ENCODE measurements at places on chromosomes 11 and 22.

- DNase-seq, result no peak
These were observed 18.8 kb upstream of the PRR5 start for GRCh38 chr22:44683237-44683636.

DNA sequence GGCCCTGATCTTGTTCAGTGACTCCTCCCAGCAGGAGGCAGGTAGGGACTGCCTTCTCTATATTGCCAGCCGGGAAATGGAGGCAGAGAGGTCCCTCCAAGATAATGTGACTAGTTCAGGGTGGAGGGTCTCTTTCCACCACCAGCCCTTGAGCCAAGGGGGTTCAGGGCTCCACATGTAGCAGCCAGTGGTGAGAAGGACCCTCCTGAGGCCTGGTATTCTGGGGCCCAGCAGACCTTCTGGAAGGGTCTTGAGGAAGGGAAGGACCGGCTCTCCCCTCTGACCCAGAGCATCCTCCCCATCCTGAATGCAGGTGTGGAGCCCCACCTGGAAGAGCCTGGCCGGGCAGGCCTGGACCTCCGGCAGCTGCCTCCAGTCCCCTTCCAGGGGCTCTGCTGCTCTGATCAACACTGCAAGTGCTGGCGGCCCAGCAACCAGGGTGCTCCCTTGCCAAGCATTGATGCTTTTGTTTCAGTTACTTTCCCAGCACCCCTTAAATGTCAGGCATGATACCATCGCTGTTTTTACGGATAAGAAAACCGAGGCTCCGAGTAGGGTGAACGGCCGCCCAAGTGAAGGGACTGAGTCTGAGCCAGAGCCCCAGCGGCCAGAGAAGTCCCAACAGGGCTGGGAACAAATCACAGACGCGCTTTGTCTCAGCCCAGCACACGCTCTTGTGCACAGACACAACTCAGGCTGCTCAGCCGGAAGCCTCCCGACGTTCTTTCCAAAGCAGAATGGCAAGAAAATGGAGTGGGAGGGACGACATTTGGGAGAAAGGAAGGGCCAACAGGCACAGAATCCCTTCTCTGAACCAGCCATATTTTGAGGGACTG lies 38.8 kb downstream of the DKK3 start:
- DNase-seq, result peak; percentile 72

GRCh38 chr11:36431429-36432092 lies 78.5 kb downstream of the TRAF6 start:
- DNase-seq, result no peak

DNA sequence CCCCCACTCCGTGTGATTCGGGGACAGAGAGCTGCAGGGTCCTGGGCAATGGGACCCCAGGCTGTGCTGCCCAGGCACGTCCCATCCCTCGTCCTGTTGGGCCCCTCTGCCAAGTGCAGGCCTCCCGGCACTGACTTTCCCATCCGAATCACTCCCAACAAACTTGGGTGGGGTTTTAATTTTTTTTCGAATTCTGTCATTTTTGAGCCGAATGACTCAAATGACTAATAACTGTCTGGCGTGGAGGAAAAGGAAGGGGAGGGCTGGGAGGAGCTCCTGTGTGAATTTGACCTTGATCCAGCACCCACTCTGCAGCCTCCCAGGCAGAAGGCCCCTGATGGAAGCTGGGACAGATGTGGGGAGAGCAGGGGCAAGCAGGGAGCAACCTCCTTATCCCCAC lies 1173.2 kb downstream of the BRD1 start:
- no peak for DNase-seq

DNA sequence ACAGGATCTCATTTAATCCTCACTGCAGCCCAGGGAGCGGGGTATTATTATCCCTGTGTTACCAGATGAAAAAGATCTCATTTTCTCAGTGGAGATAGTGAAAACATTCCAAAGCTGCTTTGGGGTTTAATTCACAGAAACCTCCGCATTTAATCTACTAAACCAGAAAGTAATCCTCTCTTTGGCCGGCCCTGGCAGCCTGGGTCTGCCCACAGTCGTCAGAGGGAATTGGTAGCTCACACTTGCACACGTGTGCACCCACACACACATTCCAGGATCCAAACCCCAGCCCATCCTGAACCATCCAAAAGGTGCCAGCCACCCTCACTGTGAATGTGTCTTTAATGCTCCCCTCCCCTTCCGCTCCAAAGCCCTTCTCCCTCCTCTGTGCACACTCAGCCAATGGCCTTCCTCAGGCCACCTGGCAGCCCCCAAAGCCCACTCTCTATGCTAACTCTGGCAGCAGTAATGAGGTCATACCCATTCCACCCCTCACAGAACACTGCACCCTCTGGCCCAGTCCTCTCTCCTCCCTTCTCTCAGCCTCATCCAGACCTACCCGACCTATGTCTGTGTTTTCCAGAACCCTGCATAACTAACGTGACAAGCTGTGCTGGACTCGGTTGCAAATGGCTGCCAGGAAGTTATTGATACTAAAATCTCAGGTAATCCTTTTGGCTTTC lies 466.2 kb downstream of the SOX6 start:
- no peak for DNase-seq

- no peak for DNase-seq
These were observed 2.2 kb downstream of the RIN1 start for GRCh38 chr11:66333896-66334604.

- no peak for DNase-seq
These were observed 241.6 kb downstream of the SWAP70 start for GRCh38 chr11:9905501-9905951.

DNA sequence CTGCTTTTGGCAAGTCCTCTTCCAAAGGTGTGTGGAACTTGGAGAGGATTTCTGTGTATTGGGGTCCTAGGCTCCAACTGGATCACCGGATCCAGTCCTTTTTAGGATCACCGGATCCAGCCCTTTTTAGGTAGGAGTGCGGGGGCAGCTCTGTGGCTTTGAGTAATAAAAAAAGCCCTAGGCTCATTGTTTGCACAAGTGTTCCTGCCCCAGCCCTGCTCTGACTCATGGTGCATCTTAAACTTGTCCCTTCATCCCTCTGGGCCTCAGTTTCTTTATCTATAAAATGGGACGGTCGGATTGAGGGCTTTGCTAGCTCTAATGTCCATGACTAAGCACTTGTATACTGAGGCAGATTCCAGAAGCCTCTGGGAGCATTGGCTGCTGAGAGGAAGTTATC lies 22.7 kb upstream of the CD44 start:
- DNase-seq, result no peak

DNA sequence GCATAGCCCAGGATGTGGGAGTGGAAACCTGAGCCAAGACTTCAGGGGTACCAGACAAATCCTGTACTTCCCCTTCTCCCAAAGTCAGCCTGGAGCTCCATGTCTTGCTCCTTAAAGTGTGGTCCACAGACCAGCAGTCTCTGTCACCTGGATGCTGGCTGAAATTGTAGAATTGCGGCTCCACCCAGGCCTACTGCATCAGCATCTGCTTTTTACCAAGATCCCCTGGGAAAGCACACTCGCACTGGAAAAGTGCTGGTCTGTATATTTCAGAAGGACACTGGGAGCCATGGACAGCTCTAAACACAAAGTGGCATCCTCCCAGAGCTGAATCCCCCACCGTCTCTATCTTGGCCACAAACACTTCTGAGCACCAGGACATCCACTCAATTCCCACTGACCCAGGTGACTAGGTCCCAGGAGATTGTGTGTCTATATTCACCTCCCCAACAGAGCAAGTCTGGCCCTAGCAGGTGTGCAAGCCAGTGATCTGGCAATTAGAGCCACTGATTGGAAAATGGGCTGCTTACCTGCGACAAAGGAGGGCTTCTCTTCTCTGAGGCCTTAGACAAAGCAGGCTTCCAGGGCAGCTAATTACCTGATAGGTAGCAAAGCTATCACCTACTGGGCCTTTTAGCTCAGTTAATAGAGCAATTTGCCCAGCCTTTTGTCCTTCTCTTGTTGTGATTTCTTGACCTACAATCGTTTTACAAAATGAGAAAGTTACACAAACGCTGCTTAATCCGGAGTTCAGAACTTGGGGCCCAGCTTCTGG lies 443.3 kb downstream of the MN1 start:
- DNase-seq, result no peak

GRCh38 chr11:73176145-73176873 lies 34.2 kb upstream of the FCHSD2 start:
- no peak for DNase-seq

GRCh38 chr11:57639321-57640067 lies 10.2 kb downstream of the YPEL4 start:
- DNase-seq, result no peak

DNA sequence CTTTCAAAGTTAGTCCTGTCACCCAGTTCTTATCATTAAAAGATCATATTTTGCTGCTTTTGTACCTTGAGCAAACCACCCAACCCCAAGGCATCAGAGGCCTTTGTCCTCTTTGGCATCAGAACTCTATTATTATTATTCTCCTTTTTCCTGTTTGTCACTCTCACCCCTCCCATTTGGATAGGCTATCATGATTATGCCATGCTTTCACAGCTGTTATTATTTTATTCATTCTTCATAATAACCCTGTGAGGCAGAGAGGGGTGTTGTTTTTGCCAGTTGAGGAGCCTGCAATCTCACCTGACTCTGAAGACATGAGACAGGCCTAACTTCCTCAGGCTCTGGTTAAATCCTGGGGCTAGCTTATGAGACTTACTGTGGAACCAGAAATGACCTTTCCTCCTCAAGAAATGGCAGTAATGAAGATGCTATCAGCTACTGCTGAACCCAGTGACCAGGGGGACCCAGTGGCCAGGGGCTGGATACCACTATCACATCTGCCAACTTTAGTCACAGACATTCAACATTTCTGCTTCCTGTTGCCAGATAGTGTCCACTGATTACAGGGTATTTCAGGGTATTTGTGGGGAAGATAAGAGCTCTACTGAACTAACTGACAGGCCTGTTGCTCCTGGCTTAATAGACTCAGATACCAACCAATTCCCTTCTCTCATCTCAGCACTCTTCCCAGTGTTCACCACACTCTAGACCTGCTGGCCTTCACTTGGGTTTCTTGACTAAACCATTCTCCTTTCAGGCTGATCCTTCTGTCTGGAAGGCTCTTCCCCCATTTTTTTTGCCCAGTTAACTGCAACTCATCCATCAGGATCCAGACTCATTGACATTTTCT lies 11.8 kb upstream of the SWAP70 start:
- no peak for DNase-seq

- no peak for DNase-seq
These were observed 821.3 kb downstream of the BRD1 start for GRCh38 chr22:49006207-49007012.

DNA sequence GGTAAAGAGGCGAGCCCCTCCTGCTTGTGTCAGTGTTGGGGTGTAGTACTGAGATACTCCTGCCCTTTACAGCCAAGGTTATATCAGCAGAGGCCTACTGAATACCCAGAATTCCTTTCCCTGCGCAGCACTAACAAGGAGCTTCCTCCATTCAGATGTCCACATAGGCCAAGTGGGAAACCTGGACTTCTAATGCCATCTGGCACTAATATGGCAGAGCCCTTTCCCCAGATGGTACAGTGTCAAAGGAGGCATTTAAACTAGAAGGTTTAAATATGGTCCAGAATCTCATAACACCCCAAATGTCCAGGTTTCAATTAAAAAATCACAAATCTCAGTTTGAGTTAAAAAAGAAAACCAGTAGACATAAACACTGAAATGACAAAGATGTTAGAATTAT lies 68.8 kb downstream of the USP47 start:
- no peak for DNase-seq

GRCh38 chr11:66815646-66816045 lies 27.6 kb upstream of the RCE1 start:
- DNase-seq, result no peak

- DNase-seq, result no peak
These were observed 2.7 kb downstream of the TMEM134 start for GRCh38 chr11:67466367-67466766.

DNA sequence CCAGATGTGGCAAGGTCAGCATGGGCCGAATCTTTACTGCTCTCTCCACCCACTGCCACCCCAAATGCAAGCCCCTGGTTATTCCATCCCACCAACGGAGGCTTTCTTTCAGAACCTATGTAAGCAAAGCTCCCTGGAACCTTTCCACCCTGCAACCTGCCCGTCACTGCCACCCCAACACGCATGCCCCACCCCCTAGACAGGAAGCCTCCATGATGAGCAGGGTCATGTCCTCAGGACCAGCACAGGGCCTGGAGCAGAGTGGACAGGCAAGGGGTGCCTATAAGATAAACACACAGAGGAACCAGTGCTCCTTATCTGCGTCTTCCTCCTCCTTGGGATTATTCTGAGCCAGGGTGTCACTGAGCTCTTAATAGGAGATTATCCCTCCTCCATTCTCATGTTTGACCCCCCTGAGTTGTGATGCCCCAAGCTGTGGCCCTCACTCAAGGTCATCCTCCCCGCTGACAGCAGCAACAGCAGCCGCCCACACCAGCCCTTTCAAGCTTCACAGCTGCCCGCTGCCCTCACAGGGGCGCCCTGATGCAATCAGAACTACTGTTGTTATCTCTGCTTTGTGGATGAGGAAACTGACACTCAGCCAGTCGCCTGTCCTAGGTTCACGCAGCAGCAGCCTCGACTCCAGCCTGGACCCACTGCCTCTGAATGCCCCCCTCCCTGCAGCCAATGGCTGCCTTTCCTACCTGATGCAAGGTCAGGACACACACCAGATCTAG lies 647.3 kb downstream of the TBC1D22A start:
- DNase-seq, result no peak

DNA sequence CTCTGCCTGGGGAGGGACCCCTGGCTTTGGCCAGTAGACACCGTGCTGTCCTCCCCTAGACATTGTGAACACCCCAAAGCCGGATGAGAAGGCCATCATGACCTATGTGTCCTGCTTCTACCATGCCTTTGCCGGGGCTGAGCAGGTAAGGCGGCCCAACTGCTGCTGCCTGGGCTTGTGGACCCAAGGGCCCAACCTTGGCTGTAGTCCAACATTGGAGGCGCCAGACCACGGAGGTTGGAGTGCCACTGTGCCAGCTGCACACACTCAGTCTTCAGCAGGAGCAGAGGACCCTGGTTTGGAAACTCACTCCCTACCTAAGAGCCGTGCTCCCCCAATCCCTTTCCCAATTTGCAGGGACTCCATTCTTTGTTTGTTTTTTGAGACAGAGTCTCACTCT lies 9.4 kb downstream of the ACTN3 start:
- DNase-seq, result no peak

GRCh38 chr11:46296528-46297448 lies 19.3 kb downstream of the CREB3L1 start:
- no peak for DNase-seq

- DNase-seq, result no peak
These were observed 408.9 kb upstream of the SYN3 start for GRCh38 chr22:33467080-33467479.

DNA sequence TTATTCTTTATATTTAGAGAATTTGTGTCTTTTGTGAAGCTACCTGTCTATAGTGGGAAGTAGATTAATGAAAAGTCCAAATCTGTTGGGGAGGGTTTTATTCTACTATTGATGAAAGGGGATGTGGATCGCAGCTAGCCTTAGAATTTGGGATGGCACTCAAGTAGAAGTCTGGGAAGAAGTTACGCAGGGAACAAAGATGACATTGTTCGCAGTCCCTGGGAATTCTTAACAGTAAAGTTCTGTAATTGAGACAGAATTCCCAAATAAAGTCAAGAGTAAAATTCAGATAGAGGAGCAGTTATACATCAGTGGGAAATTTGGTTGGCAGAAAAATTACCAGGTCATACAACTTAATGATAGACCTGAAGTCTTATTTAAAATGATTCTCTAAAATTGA lies 64.1 kb downstream of the ATM start:
- DNase-seq, result no peak
